ENCODE measurements at places on chromosomes 11 and 22. TPM values are rescaled to one million over a fixed set of nuclear protein-coding genes. Genes with fewer than 3 reads are reported as not detected.

Gene OR5J2
- total RNA-seq: not detected

Gene RFPL2
- total RNA-seq: 0.26 TPM

Gene ANO1
- total RNA-seq: not detected

Gene PHOX2A
- not detected for total RNA-seq

Gene PRRG4
- total RNA-seq: 0.91 TPM

Gene OR52H1
- not detected for total RNA-seq

Gene CAPRIN1
- total RNA-seq: 285 TPM

Gene ALKBH3
- 38.1 TPM for total RNA-seq

Gene IGLL1
- not detected for total RNA-seq

DNA sequence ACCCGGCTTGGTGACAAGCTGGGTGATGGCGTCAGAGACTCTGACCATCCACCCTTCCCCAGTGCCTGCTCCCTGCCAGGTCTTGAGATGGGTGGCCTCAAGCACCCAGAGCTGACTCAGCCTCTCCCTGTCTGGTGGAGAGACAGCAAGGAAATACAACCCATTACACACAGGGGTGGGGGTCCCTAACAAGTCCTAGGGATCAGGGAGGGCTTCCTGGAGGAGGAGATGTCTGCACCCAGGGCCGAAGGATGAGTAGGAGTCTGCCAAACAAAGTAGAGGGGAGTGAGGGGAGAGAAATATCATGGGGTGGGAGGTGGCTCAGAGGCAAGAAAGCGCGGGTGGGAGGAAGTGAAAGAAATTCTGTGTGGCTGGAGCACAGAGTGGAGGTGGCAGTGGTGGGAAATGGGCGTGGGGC lies 6.8 kb downstream of the MAFF start:
- H3K27ac ChIP-seq: no peak overlapping the region
- H3K4me1 ChIP-seq: peaks cover 37% of the 10 kb centered on the region
- peaks cover 4% of the 10 kb centered on the region for H3K36me3 ChIP-seq
- H3K27me3 ChIP-seq: no peaks in the 10 kb centered on the region
- no peak overlapping the region for H3K4me3 ChIP-seq

DNA sequence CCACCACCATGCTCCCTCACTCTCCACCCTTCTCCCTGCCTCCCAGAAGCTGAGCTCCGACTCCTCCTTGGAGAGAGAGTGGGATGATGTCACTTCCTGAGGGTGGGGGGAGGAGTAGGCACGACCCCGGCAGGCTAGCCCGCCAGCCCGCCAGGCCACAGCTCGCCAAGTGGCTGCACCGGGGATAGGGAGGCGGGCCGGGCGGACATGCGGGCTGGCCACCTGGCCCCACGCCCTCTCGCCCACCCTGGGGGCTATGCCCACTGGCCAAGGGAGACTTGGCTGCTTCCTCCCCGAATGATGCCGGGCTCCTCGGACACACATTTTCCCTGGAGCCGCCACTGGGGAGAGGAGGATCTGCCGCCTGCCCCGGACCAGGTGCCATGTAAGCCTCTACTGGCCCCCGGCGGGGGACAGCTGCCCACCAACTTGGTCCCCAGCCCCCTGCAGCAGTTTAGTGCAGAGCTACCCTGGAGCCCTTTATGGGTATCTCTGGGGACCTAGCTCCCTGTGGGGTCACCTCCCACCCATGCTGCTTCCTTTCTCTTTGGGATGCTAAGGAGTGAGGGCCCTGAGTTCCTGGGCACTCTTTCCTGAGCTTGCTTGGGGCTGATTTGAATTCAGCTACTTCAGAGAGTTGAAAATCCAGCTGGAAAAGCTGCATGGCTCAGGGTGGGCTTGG lies 33.7 kb upstream of the MYRF start:
- no peak overlapping the region for H3K4me3 ChIP-seq
- H3K27me3 ChIP-seq: peaks cover 6% of the 10 kb centered on the region
- no peaks in the 10 kb centered on the region for H3K4me1 ChIP-seq
- no peak overlapping the region for H3K27ac ChIP-seq

- no peaks in the 10 kb centered on the region for H3K27me3 ChIP-seq
- no peak overlapping the region for H3K4me3 ChIP-seq
- no peak overlapping the region for H3K27ac ChIP-seq
- DNase-seq: no peak
- H3K36me3 ChIP-seq: no peaks in the 10 kb centered on the region
These were observed 56.8 kb downstream of the RPL27A start for GRCh38 chr11:8739309-8739793.

DNA sequence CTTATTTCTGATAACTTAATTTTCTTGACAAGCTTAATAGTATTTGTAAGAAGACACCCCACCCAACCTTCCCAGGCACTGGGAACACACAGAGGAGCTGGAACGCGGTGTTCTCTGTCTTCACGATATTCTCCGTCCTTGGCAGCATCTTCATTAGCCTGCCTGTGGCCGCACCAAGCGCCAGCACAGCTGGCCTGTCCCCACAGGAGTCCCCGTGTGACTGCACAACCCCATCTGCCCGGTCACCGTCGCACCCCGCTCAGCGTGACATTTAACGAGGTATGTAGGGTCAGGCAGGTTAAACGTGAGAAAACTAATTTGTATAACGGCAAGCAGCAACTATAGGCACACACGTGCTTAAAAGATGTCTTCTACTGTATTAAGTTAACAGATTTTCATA lies 293.3 kb downstream of the BRD1 start:
- H3K4me3 ChIP-seq: no peak overlapping the region
- no peaks in the 10 kb centered on the region for H3K4me1 ChIP-seq
- DNase-seq: no peak

DNA sequence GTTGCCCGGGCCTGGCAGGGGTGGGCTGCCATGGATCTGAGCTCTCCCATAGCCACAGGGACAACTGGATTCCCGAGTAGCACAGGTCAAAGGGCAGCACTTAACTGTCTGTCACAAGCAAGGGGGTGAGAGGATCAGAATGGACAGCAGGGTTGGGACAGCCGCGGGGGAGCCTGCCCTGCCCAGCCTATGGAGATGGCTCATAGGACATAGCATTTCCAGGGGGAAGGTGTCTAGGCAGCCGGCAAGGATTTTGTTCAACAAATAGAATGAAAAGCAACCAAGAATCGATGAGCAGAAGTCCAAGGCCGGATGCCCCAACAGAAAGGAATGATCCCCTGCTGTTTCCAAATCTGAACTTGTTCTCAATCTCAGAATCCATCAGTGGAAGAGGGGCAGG lies 92.9 kb downstream of the RPS6KA4 start:
- peaks cover 19% of the 10 kb centered on the region for H3K27me3 ChIP-seq
- peaks cover 21% of the 10 kb centered on the region for H3K4me1 ChIP-seq
- no peak for DNase-seq

DNA sequence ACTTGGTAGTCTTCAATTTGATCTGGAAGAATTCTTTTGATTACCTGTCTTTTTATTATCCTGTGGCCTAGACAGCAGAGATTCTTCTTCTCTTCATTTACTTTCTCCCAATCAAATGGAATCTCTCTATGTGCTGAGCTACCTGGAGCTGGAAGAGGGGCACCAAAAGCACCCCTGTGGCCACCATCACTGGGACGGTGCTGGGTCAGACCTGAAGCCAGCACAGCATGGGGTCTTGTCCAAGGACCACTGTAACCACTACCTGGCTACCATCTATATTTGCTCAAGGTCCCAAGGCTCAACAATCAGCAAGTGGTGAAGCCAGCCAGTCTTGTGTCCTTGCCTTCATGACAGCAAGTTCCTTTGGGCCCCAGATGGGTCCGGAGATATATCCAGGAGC lies 186.6 kb downstream of the JRKL start:
- H3K27me3 ChIP-seq: peaks cover 5% of the 10 kb centered on the region
- H3K4me1 ChIP-seq: no peaks in the 10 kb centered on the region

DNA sequence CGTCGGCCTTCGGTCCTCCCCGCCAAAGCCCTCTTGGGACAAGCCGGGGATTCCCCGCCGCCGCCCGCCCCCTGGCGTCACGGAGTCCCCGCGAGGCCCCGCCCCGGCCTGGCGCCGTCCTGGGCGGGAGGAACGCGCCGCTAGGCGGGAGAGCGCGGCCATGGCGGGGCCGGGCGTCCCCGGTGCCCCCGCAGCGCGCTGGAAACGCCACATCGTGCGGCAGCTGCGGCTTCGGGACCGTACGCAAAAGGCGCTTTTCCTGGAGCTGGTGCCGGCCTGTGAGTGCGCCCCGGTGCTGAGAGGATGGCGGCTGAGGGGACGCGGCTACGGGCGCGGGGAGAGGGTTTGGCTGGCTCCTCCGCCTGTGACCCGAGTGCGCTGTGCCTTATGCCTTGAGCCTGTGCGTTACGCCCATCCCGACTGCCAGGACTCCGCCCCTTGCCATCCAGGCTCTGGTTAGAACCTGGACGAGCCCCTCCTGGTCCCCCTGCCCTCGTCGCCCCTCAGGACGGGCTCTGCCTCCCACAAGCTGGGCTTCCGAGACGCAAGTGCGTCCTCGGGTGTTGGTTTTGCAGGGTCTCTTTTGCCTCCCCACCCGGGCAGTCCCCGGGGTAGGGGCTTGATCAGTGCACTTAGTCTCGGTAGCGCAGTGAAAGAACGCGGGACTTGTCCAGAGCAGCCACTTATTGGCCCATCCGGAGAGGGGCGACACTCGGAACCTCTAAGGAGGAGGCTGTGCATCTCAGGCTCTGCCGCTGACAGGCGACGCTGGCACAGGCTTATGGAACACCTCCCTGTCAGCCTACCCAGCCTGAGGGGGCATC lies at the start of gene ATG16L2:
Gene ATG16L2, plus strand, starts transcription at position 126 of the 824 bp plus-strand sequence. Its CDS starts 35 bp downstream, at position 161.
- peak within 1 kb of the TSS; percentile 99 for H3K4me3 ChIP-seq
- H3K27ac ChIP-seq: peak within 1 kb of the TSS; percentile 98
- DNase-seq: peak; percentile 90
- peaks cover 50% of the 10 kb centered on the region for H3K36me3 ChIP-seq
- H3K27me3 ChIP-seq: no peaks in the 10 kb centered on the region
- H3K4me1 ChIP-seq: peaks cover 54% of the 10 kb centered on the region

GRCh38 chr11:78282821-78283220 lies 94.1 kb downstream of the USP35 start:
- H3K4me1 ChIP-seq: peaks cover 15% of the 10 kb centered on the region
- no peak overlapping the region for H3K4me3 ChIP-seq
- H3K36me3 ChIP-seq: peaks cover 12% of the 10 kb centered on the region
- no peak for DNase-seq

GRCh38 chr11:16153951-16154350 lies 202.4 kb downstream of the SOX6 start:
- H3K4me1 ChIP-seq: no peaks in the 10 kb centered on the region
- H3K4me3 ChIP-seq: no peak overlapping the region
- no peaks in the 10 kb centered on the region for H3K36me3 ChIP-seq
- no peaks in the 10 kb centered on the region for H3K27me3 ChIP-seq

GRCh38 chr22:23380230-23380573 lies 199.9 kb downstream of the IGLL1 start:
- no peaks in the 10 kb centered on the region for H3K4me1 ChIP-seq
- H3K4me3 ChIP-seq: no peak overlapping the region
- peaks cover 2% of the 10 kb centered on the region for H3K27me3 ChIP-seq
- no peak overlapping the region for H3K27ac ChIP-seq

- peak overlapping the region; percentile 68 for H3K27ac ChIP-seq
- peak overlapping the region; percentile 62 for H3K4me3 ChIP-seq
- peaks cover 88% of the 10 kb centered on the region for H3K4me1 ChIP-seq
These were observed 5.0 kb downstream of the RPS19BP1 start for GRCh38 chr22:39527481-39527961.

DNA sequence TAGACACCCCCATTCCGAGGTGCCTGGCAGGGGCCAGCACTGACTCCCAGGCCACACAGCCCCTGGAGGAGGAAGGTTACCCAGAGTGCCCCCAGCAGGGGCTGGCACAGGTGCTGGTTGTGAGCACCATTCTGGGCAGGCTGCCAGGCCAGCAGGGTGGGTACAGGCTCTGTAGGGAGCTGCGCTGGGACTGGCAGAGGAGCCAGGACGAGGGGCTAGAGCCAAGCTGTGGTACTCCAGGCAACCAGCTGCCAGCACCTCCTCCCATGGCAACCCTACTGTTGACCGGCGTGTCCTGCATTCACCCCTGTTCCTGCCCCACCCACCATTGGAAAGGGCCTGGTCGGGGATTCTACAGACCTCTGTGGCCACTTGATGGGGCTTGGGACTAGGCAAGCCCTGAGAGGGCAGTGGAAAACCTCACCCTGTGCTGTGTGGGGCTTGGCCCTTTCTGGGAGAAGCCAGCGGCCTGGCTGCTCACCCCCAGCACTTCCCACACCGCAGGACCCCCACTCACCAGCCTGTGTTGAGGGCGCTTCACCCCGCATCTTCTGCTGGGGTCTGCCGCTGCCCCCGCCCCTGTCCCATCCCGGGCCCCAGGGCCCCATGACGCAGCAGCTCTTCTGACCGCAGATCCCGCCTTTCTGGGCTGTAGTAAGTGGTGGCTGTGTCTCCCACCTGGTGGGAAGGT lies 1.9 kb downstream of the CLDN5 start:
- peak overlapping the region; percentile 78 for H3K4me3 ChIP-seq
- H3K36me3 ChIP-seq: peaks cover 7% of the 10 kb centered on the region
- H3K27ac ChIP-seq: peak overlapping the region; percentile 34
- DNase-seq: no peak
- peaks cover 7% of the 10 kb centered on the region for H3K4me1 ChIP-seq
- peaks cover 15% of the 10 kb centered on the region for H3K27me3 ChIP-seq

GRCh38 chr11:62501432-62501891 lies 45.1 kb downstream of the AHNAK start:
- no peak overlapping the region for H3K4me3 ChIP-seq
- H3K27ac ChIP-seq: no peak overlapping the region
- peaks cover 3% of the 10 kb centered on the region for H3K36me3 ChIP-seq
- H3K4me1 ChIP-seq: no peaks in the 10 kb centered on the region
- no peak for DNase-seq

GRCh38 chr11:74004759-74005615 lies 3.9 kb downstream of the UCP3 start:
- peak; percentile 84 for DNase-seq
- no peaks in the 10 kb centered on the region for H3K27me3 ChIP-seq
- H3K36me3 ChIP-seq: peaks cover 33% of the 10 kb centered on the region
- peaks cover 87% of the 10 kb centered on the region for H3K4me1 ChIP-seq

GRCh38 chr22:29733362-29734201 lies 13.8 kb downstream of the CABP7 start:
- no peaks in the 10 kb centered on the region for H3K36me3 ChIP-seq
- no peak overlapping the region for H3K4me3 ChIP-seq
- H3K4me1 ChIP-seq: no peaks in the 10 kb centered on the region
- H3K27ac ChIP-seq: no peak overlapping the region

- H3K27me3 ChIP-seq: no peaks in the 10 kb centered on the region
- H3K4me3 ChIP-seq: no peak overlapping the region
- no peaks in the 10 kb centered on the region for H3K36me3 ChIP-seq
These were observed 12.9 kb downstream of the LRRC4C start for GRCh38 chr11:41446566-41446965.

DNA sequence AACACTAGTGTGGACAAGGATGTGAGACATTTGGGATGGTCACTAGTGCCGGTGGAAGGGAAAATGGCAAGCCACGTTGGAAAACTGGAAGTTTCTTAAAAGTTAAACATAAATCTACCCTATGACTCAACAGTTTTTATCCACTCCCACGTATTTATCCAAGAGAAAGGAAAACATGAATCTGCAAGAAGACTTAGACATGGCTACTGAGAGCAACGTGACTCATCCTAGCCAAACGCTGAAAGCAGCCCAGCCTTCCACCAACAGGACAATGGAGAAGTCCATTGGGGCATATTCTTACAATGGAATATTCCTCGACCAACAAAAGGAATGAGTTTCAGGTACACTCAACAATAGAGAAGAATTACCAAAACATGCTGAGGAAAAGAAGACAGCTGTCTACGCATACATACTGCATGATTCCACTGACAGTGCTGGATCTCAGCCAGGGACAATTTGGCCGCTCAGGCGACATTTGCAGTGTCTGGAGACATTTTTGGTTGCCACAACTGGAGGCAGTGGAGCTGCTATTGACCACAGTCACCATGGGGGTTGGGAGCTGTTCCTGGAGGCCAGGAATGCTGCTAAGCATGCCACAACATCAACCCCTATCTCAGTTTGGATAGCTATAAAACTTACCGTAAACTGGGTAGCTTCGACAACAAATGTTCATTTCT lies 21.2 kb downstream of the SYT13 start:
- H3K4me3 ChIP-seq: no peak overlapping the region
- H3K27me3 ChIP-seq: peaks cover 2% of the 10 kb centered on the region
- no peaks in the 10 kb centered on the region for H3K36me3 ChIP-seq
- H3K4me1 ChIP-seq: no peaks in the 10 kb centered on the region
- no peak overlapping the region for H3K27ac ChIP-seq

All from activated T-helper 1 cell treated with anti-CD3 and anti-CD28 coated beads, Interleukin-12 subunit alpha, Interleukin-12 subunit beta, Interleukin-2, Interleukin-4 antibody, amounts not matched to agents 30 ng/mL and 10 ng/mL and 1 ng/mL, durations not matched to agents 14 hours and 24 hours and 36 hours (primary cell).